ENCODE measurements at places on chromosomes 6 and 20.

DNA sequence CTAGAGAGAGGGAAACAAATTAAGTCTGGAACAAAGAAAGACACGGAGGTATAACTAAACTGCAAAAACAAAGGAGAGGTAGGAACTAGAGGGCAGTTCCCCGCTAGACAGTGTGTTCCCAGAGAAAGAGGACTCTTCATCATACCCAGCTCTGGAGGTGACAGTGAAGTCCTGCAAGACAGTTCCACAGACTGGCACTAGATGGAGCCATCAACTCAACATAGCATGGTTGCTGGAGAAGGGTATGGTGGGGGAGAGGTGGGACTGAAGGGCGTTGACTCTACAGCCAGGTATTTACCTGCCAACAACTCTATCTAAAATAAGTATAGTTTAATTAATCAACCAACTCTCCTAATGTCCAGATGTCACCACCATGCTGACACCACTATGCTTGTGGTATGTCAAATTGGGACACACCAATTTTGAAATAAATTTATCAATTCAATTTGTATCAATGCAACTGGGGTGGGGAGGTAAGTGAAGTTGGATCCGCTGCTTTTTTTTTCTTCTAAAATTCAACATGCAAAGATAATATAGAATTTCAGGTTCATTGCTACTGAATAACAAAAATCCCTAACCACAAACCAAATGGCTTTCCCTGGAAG lies 9.7 kb downstream of the BACH2 start:
- peak; percentile 75 for DNase-seq

DNA sequence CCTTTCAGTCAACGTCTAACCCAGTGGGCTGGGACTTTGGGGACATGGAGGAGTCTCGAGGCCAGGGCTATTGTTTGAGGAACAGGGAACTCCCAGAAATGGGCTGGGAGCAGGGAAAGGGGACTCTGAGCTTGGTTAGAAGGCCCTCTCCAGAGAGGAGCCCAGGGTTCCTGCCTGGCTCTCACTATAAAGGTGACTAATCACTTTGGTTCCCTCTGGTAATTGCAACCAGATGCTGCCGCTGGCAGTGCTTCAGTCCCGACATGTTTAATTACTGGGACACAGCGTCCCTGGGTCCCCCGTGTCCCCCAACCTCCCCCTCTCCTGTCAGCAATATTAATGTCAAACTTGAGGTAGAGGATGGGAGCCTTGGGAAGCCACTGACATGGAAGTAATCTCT lies 5.0 kb upstream of the GDF5 start:
- no peak for DNase-seq

DNA sequence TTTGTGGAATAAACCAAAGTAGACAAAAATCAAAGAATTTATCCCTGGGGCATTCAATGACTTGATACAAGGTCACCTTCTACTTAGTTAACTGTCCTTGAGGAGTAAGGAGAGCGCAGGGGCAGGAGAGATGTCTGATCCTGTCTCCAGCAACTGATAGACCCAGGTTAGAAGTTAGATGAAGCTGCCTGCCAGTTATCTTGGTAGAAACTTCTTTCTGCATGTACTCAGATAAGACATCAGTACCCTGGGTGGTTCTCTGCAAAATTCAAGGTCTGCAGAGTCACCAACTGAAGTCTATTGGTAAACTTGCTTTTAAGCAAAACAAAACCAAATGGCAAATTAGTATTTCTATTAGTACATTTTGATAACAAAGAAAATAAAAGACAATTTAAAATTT lies 2.7 kb downstream of the SGK1 start:
- no peak for DNase-seq

- no peak for DNase-seq
Measured at GRCh38 chr6:5707281-5708045, 299.3 kb downstream of the NRN1 start.

DNA sequence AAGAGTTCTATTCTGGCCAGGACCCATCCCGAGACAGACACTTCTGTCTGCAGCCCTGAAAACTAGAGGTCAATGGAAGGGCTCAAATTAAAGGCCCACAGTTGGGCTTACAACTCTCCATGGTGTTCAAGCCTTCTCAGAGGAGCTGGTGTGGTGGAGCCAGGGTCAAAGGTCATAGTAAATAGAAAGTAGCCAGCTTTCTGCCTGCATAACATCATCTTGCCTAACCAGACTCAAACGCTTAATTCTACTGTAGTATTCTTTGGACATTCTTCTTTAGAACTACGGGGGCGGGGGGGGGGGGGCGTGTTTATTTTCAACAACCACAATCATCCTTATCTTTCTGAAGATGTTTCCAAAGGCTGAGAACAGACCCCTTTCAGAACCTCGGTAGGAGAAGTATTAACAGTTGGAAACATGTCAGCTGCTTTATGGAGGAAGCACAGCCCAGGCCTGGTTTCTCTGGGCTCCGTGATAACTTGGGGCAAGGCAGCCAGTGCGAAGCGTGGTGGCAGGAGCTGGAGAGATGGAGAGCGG lies 1.5 kb upstream of the RREB1 start:
- no peak for DNase-seq

DNA sequence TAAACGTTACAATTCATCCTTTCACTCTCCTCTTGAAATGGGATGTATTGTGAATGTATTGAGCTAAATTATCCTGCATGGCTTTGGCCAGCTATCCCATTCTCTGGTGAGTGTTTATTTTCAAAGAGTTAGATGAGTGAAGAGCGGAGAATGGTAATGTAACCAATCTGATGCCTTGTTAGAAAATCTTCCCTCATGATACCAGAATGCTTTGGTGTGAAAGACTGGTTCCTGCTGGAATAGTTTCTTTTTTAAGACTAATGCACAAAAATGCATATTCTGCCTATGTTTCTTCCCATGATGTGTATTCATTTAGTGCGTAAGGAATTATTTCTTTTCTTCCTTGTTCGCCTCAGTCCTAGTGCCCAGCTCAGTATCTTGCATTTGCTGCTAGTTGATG lies 506.7 kb downstream of the PRKN start:
- no peak for DNase-seq

- no peak for DNase-seq
Measured at GRCh38 chr6:108453601-108454185, 107.0 kb upstream of the FOXO3 start.

DNA sequence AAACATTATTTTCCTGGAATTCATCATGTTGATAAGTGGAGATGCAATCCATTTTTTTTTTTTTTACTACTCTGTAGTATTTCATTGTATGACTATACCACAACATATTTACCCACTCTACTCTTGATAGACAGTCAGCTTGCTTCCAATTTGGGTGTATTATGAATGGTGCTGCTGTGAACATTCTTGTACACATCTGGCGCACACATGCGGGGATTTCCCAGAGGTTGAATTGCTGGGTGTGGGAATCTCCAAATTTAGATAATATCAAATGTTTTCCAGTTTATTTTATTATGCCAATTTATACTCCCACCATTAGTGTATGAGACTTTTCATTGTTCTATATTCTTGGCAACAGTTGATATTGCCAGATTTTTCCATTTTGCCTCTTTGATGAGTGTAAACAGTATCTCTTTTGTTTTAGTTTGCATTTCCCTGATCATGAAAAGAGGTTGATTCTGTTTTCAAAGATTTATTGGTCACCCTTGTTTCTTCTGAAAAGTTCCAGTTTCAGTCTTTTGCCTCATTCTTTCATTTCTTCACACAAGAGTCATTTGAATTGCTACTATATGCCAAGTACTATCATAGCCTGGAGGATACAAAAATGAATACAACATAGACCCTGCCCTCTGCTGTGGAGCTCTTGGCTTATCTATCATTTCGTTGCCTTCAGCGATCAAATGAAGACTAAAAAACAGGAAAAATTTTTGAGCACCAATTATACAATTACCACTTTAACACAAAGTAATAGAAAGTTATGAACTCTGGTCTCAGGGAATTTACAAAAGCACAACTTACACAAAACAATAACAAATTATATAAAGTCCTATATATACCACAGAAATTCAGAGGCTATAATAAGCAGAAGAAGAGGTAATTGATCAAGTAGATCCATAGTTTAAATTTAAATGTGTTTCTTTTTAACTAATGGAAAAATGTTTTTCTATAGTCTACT lies 17.1 kb upstream of the NCOA7 start:
- DNase-seq = no peak

DNA sequence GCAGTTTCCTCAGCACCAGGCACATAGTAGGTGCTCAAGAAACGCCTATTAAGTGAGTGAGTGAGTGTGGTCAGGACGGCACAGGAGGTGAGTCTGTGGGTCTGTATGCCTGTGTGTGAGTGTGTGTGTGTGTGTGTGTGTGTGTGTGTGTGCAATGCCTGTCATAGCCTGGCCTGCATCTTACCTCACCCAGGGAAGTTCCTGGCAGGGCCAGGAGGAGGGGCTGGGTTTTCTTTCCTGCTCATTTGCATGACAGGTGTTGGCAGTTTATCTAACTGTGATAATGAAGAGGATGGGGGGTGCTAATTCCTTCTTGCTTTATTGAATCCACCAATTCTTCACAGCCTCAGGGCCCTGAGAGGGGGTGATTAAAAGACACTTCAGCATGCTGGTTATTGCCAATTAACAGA lies 146.7 kb upstream of the MLN start:
- no peak for DNase-seq

DNA sequence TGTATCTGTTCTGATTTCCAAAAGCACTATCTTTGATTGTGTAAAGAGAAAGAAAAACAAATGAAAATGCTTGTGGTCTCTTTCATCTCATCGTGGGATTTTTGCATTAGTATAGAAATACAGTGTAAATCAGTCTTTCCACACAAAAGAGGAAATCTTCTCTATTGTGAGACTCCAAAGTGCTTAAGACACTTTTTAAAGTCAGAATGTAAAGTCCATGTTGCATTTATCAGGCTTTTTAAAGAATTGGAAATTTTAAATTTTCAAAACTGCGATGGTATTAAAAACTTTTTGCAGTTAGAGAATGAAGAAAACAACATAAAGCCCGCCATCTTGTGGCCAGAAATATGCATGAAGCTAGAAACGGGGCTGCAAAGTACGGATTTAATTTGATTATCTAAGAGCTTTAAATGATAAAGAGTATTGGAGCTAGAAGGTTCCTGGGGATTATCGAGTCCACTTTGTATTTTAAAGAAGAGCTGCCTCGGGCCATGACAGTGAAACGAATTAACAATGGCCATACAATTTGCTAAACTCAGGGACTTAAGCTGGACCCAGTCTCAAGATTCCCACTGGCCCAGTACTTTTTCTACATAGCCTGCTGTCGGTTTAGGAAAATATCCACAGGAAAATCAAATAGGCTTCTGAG lies 339.6 kb downstream of the ARHGAP18 start:
- DNase-seq = peak; percentile 44

DNA sequence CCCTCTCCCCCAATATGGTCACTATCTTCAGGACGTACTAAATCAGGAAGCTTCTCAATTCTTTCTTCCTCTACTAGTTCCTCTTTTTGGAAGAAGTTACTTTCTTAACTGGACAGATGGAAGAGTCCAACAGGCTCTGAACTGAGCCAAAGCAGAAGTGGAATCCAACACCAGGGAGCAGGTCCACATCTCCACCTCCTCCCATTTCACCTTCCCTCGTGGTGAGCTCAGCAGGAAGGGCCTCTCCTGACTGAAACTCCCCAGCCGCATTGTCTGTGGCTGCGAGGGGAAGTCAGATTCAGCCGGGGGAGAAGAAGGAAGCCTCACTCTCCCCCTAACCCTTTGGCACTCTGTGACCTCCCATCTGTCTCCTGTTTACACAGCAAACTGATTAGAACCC lies 63.8 kb upstream of the UST start:
- DNase-seq = no peak

- no peak for DNase-seq
Measured at GRCh38 chr20:9886227-9886626, 47.4 kb upstream of the PAK5 start.

DNA sequence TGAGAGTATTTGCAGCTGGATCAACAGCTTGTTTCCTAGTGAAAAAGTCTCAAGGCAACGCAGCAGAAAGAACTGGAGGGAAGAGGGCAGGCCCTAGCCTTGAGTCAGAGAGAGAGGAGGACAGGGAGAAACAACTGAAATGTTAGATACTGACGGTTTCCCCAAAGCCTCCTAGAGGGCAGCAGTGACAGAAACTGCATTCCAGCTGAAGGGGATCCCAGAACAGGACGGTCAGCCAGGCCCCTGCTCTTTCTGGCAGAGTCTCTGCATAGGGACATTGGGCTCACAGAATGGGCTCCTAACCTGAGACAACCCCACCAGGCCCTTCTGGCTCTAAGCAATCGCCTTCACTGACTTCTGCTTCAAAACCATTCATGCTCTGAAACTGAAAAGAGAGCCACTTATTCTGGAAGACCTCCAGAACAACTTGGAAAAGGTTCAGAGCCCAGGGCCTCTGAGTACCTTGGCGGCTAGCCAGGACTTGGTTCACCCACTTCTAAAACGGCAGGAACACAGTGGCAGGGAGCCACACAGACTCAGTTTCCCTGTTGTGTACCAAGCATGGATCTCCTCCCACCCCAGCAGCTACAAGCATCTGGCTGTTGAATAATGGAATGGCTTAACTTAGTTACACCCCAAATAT lies 72.9 kb downstream of the PSMB1 start:
- no peak for DNase-seq

- no peak for DNase-seq
Measured at GRCh38 chr20:38255393-38255792, 5.1 kb downstream of the KIAA1755 start.

DNA sequence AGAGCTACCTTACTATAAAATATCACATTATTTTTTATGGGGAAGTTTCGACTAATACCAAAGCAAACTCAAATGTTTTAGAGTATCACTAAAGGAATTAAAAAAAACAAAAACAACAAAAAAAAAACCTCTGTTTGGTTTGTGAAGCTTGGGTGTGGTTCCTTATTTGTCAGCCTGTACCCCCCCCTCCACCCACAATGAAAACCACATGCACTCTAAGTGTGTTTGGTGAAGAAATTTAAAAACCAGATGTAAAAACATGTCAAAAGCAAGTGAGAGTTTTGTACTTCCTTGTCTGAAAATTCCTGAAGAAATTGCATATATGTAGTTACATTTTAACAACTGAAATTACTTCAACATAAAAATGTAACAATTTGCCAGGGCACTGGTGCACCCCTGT lies 3.1 kb downstream of the STK38 start:
- DNase-seq = peak; percentile 39

GRCh38 chr6:167906899-167907298 lies 80.2 kb downstream of the AFDN start:
- no peak for DNase-seq

DNA sequence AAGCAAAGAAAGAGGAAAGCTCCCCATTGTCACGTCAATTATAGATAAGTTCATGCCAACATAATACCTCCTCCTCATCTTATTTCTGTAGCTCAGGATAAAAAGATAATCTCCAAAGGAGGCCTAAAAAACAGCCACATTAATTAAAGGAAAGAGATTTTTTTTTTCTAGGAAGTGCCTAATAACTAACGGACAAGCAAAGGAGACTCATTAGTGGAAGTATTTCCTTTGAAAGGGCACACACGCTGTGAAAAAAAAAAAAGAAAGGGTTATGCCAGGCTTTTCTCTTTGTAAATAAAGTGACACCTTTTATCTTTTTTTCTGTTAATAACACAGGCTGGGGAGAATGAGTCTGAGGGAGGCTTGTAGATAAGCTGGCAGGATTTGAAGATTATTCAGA lies 55.7 kb downstream of the PCSK2 start:
- DNase-seq = no peak

All from activated CD4-positive, alpha-beta T cell treated with anti-CD3 and anti-CD28 coated beads, Interleukin-2, amount 50 U/mL, for 16 hours (primary cell).